Stimulated activated CD8-positive, alpha-beta memory T cell treated with anti-CD3 and anti-CD28 coated beads, Interleukin-15, amount 100 ng/mL, for 24 hours (primary cell): ENCODE measurements at places on chromosomes 2 and 18.

DNA sequence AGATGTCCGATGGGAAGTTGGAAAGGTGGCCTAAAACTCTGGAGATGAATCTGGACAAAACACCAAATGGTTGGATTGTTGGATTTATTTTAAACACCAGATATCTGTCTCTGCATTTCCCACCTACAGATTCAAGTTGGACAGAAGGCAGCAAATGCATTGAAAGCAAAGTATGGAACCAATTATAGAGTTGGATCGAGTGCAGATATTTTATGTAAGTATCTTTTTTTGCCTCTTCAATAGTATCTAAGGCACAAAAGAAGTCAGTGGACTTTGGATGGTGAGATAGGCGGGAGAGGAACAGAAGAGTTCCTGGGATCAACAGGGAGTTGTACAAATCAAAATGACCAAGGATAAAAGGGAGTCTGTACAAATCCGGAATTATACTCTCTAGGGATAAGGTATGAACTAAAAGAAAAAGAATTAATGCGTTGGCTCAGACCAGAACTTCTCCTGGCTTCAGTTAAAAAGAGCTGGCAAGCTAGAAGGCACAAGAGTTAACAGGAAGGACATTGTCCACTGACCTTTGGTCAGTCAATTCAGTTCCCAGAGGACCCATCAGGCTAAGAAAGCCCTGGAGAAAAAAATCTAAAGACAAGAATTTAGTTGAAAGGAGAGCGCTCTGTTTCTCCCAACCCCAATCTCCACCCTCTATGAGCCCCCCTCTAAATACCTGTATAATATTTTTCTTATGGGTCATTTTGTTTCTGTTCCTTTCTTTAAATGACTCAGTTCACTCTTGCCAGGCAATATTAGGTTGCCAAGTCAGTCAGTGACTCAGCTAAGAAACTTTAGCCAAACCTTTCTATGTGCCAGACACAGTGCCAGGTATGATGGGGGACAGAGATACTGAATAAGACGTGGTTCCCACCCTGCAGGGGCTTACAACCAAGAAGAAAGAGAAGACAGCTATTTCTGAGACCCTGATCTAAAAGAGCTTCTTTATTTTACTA is 29.1 kb downstream of the CPO start:
- no peak for DNase-seq

DNA sequence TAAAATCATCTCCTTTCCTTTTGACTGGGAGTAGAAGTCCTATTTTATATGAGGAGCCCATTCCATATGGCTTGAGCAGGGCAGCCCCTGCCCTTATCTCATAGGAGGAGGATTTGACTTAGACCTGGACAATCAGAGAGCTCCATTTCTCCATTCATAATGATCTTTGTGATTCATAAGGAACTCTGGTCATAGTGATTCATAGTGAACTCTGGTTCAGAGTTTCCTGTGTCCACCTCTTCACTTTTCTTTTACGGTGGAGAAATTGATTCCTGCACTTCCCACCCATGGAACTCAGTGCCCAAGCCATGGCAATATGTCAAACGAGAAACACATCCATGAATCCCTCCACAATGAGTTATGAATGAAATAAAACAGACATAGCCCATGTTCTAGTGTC is 12.8 kb upstream of the MYO3B start:
- no peak for DNase-seq

- DNase-seq: no peak
Measured at GRCh38 chr2:43798300-43798699, 24.5 kb downstream of the DYNC2LI1 start.

GRCh38 chr2:65199891-65200290 is 27.7 kb upstream of the ACTR2 start:
- DNase-seq: no peak

DNA sequence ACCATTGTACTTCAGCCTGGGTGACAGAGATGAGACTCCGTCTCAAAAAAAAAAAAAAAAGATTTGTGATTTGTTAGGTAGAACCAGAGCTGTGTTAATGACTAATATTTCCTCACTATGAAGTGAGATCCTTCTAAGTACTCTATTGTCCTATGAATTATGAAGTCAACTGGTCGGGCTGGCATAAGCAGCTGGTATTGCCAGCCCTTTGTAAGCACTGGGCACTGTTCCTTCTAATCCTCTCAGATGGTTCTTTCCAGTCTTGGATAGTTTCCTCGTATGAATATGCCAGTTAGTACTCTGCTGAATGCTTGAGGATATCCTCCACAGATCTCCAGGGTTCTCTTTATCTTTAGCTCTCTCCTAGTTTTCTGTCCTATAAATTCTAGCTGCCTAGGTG is 223.1 kb upstream of the SP5 start:
- DNase-seq: no peak
